Activated CD4-positive, alpha-beta T cell treated with anti-CD3 and anti-CD28 coated beads for 48 hours (primary cell): ENCODE measurements at places on chromosomes 5 and 9.

- peak; percentile 60 for DNase-seq
Measured at GRCh38 chr9:6049798-6050197, 34.4 kb upstream of the RANBP6 start.

GRCh38 chr9:101674165-101674564 is 64.3 kb downstream of the GRIN3A start:
- DNase-seq = no peak

DNA sequence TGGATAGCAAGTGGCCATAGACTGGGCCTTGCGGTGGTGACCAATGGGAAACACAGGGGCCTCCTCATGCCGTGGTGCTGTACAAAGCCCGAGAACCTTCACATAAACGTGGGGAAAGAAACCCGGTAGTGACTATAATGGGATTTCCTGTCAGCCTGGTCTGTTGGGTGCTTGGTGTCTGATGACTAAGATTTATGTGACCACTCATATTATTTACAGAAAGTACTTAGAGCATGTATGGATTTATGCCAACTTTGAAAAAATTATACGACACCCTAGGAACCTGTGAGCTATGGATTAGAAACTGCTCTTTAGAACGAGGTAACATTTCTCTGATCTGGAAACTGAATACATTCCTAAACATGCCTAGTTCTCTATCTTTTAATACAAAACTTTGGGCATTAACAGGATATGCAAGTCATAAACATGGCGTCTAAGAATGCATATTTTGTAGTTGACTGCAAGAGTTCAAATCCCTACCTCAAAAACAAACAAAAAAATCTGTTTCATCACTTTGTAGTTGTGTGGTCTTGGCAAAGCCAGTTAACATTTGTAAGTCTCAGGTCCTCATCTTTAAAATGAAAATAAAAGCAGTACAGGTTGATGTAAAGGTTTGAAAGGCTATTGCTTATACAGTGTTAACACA is 85.4 kb downstream of the TMEM167A start:
- DNase-seq = no peak

- peak; percentile 58 for DNase-seq
Measured at GRCh38 chr5:69414885-69415583, at the start of gene MARVELD2. Gene MARVELD2, plus strand, starts transcription at chr5:69415116. Its CDS starts 4,270 bp downstream, at chr5:69419386.

DNA sequence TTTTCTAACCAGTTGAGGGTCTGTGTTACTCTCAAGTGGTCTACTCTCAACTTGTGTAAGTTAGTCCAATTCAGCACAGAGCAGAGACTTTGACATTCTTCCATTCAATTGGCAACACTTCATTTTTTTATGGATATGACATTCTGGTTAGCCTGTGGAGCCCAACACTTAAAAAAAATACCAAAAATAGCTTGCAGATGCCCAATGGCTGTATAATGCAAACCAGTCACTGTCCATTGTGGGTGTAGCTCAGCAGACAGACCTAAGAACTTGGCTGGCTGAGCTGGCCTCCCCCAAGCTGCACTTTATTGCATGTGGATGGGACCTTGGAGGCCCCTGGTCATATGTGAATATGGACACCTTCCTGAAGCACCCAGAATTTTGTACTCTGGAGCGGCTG is 103.2 kb downstream of the DPYSL3 start:
- no peak for DNase-seq

DNA sequence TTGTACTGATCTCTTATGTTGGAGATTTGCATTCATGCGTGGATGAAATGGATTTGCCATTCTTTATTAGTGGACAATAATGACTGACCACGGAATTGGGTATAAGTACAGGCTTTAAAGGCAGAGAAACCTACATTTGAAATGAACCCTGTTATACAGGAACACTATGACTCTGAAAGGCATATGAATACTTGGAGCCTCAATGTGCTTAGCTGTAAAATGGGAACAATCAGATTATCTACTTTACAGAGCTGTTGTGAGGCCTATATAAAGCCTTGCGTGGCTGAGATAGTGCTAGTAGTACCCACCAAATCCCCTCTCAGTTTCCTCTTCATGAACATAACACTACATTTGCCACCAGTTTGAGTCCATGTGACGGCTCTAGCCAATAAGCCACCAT is 18.9 kb upstream of the MGAT1 start:
- DNase-seq = no peak

DNA sequence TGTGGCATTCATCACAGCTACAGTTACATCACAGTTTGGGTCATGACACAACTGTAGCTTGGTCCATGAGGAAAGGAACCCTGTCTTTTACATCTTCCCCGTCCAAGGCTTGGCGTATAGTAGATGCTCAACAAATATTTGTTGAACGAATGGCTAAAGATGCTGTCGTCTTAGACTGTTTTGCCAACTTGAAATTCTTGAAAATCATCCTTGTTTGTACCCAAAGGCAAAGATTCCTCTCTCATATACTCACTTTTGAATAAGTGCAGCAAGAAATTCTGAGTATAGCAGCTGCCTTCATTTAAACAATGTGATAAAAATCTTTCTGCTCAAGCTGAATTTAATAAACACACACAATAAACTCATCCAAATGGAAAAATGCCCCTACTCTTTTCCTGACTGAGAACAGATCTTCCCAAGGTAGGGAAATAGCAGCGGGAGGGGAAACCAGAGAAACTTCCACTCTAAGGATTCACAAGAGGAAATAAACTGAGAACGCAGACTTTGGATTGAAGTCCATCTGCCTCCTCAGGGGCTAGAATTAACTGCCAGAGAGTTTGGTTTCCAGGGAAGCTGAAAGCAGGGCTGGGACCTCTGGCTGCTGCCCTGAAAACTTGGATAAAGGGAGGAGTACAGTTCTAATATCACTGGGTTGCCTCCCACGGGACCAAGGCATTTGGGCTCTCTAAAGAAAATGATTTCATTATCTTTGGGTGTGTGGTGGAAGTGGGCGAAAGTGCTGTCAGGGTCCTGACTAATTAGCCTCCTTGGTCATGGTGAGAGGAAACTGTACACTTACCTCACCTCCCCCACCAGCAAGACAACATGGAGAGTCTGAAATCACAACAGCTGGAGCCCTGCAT is 99.1 kb downstream of the DPYSL3 start:
- no peak for DNase-seq
